CD8-positive, alpha-beta memory T cell (primary cell): ENCODE measurements at places on chromosomes 11 and 22. TPM values are rescaled to one million over a fixed set of nuclear protein-coding genes. Genes with fewer than 3 reads are reported as not detected.

Gene C22orf42
- not detected for polyA plus RNA-seq

Gene SCGB1A1
- polyA plus RNA-seq: not detected

Gene ZNF214
- polyA plus RNA-seq: not detected

Gene EMID1
- 0.31 TPM for polyA plus RNA-seq

Gene PAX6
- not detected for polyA plus RNA-seq

Gene HARBI1
- 12.9 TPM for polyA plus RNA-seq

Gene NLRP14
- not detected for polyA plus RNA-seq

Gene SLC22A6
- not detected for polyA plus RNA-seq

Gene CUL5
- polyA plus RNA-seq: 39.0 TPM

DNA sequence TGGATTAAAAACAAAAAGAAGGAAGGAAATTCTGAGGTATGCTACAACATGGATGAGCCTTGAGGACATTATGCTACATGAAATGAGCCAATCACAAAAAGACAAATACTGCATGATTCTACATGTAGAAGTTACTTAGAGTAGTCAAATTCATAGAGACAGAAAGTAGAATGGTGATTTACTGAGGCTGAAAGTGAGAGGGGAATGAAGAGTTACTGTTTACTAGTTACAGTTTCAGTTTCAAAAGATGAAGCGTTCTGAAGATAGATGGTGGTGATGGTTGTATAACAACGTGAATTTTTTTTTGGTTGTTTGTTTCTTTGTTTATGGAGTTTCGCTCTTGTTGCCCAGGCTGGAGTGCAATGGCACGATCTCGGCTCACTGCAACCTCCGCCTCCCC lies 9.5 kb downstream of the OR5P2 start:
- DNase-seq: no peak

DNA sequence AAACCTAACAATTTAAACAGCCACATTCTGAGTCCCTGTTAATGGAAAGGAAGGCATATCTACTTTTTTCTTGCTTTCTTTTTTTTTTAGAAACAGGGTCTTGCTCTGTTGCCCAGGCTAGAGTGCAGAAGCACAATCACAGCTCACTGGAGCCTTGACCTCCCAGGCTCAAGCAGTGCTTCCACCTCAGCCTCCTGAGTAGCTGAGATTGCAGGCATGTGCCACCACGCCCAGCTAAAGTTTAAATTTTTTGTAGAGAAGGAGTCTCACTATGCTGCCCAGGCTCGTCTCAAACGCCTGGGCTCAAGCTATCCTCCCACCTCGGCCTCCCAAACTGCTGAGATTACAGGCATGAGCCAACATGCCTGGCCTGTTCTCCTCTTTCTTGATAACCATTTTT lies 25.4 kb downstream of the ARFGAP3 start:
- no peak for DNase-seq

DNA sequence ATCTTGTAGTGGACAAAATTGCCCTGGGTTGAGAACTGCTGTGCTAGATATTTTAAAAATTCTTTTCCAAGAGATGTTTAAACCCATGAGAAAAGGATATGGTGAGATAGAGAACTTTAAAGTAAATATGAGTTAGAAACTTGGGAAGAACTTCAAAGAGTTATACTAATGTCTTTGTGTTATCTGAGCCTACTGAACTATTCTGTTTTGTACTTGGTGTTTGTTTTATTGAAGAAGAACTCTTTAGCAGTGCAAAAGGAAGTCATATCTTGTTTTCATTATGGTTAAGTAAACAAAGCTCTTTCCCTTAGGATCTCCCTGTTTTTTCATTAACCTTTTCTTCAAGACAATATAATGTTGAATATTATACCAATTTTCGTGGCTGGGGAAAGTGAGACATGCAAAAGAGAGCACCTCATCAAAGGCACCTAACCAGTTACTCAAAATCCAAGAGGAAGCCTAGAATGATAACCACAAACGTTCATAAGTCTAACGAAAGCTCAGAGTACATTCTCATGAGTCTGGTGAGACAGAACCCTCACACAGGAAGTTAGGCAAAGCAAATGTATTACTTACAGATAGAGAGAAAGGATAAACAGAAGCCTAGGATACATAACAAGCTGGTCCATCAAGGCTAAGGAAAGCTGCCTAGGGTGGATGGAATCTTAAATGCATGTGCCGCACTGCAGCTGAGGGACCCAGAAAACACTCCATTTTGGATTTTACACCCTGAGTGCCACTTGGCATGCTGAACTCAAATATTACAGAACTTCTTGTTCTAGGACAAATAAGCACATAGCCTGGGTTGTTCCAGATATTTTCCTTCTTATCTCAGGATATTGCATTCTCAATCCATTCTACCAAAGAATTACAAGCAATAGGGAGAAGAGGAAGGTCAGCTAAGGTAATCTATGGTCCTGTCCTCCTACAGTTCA lies 112.5 kb upstream of the ANO3 start:
- DNase-seq: no peak

- DNase-seq: no peak
Measured at GRCh38 chr22:28365371-28365770, 314.3 kb downstream of the TTC28 start.

DNA sequence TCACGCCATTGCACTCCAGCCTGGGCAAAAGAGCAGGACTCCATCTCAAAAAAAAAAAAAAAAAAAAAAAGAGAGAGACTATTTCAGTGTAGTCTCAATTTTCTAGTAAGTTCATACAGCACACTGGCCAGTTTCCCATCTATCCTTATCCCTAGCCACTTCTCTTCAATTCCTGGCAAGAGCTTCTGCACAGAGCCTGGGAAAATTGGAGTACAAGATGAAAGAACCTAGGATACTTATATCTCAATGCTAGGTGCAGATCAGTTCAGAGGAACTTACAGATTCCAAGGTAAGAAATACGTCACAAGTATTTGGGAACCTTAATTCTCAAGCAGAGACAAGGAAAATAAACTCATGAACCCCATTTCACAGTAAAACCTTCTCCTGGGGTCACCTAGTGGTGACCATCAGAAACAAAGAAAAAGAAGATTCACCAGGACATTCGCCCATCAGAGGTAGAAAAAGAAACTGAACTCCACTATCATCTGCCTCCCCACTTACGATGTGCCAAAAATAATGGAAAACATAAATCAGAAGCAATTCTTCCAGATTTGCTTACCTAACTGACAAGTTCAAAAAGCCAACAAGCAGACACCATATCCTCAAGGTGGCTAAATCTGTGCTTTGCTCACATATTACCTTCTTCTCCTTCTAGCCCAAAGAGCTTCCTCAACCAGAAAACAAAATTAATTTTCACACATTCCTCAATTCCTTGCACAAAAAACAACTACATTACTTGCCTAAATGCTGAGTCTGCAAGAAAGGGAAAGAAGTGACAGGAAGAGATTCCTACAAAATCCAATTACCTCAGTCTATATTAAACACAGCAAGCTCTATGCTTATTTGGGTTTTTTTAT lies 4.9 kb downstream of the DENND5A start:
- DNase-seq: no peak

DNA sequence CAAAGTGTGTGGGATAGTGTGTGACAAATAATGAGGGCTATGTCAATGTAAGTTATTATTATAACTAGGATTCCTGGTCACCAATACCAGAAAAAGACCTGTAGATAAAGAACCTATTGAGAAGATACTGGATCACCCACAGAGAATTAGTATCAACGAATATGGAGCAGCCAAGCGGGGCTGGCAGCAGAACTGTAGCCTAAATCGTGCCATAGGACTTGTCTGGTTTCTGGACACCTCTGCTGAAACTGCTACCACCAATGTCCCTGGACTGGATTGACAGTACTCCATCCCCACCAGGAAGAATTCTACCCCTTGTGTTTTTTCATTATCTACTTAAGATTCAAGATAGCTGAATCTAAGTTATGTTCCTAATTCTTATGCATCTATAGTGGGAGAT lies 30.3 kb upstream of the PAX6 start:
- DNase-seq: no peak

DNA sequence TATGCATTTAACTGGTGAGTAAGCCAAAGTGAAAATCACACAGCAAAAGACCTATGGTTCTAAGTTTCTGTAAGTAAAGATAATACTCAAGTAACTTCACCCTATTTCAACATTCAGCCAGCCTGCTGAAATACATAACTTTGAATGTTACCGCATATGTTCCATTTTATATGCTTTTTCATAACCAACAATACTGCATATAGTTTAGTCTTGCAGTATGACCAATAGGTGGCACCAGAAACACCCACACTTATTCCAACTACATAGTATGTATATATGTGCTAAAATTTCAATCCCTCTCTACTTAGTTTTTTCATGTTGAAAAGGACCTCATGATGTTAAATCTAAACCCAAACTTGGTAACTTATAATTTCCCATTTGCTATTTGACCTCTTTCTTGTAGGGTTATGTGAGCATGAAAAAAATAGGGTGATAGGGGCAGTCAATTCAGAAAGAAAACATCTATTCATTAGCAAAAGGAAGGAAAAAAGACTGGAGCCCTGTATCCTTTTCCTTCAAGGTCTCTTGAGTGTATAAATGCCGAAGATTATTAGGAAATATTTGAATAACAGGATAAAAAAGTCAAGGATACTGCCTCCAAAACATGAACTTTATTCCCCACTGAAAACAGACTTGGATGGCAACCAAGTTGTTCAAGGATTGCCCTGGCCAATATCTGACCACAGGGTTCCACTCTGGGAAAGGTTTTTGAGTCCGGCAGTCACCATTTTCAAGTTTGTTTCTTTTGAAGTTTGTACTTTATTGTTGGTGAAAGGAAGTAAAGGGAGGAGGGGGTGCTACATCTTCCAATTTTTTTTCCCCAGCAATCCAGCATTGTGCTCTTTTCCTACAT lies 23.8 kb upstream of the FZD4 start:
- no peak for DNase-seq

DNA sequence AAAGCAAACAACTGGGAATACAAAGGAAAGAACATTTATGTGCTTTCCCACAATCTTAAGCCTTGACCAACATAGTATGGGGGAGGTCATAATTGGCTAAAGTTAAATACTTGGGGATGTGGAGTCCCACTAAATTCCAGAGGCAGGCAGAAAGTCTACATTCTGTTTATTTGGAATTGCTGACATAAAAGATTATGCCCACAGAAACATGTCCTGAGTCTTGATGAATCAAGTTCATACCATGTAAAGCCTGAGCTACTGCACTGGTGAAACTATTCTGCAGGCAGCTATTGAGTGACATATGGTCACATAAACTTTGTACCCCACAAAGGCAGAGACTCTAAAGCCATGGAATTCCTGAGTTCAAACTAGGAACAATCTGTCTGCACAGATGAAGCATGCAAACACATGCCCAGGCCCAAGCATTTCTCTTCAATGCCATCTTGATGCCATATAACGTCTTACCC lies 69.9 kb upstream of the CHRM4 start:
- DNase-seq: no peak

DNA sequence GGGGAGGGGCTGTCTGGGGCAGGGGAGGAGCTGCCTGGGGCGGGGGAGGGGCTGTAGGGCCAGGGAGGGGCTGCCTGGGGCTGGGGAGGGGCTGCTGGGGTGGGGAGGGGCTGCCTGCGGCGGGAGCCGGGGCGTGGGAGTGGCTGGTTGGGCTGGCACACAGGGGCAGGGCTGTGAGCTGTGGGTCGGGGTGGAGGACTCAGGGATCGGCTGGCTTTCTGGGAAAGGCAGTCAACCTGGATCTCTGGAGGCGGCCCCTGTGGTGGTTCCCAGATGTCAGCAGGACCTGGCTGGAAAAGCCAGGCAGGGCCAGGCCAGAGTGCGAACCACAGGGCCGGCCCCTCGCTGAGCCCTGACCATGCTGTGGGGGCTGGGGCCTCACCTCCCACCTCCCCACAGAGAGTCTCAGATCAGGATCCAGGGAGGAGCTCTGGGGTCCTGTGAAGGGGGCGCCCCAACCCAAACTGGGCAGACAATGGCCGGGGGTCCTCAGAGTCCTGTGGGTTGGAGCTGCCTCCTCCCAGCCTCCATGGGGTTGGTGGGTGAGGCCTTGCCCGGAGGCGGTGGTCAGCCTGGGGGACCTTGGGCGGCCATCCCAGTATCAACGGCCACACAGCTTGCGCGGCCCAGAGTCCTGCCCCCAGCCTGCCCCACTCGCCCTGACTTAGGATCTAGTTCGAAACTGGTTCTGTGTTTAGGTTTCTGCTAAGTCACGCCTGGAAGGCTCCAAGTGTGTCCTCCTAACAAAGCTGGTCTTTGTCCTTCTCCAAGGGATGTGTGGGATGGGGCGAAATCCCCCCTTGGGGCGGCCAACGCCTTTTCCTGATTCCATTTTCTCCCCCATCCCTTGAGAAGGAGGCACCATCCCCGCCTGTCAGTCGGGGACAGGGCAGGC lies 1.9 kb downstream of the MUC5B start:
- no peak for DNase-seq

DNA sequence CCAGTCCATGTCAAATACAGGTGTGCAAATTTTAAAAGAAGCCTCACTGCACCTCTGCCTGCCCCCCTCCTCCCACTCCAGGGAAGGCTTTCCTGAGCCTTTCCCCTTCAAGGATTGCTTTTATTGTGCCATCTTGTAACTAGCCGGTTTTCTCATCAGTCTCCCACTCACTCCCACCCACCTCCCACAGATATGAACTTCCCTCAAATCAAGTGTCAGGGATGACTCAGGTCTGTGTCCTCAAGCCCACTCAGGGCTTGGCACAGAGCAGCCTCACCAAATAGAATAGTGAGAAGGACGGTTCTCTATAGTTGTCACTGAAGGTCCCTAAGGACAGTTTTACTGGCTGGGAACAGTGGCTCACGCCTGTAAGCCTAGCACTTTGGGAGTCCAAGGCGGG lies 43.0 kb downstream of the THAP12 start:
- no peak for DNase-seq

GRCh38 chr11:127130321-127130720 lies 129.8 kb upstream of the KIRREL3 start:
- DNase-seq: no peak

DNA sequence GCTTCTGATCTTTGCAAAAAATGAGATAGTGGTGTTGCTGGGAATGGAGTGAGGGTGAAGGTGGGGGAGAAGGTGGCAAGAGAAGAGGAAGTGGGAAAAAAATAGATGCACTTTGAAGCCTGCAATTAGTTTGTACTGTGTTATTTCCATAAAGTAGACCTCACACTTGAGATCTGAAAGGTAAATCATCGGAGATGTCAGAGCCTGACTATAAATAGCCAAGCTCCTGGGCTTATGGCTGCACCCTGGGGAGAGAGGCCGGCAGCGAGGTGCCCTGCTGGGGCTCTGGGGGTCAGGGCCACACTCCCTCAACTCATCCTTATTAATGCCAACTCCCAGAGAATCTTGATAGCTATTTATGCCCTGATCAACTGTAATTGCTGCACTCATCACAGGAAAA lies 134.4 kb downstream of the NXPE2 start:
- DNase-seq: no peak

GRCh38 chr11:102920118-102920684 lies 35.3 kb downstream of the MMP13 start:
- DNase-seq: no peak

- DNase-seq: no peak
Measured at GRCh38 chr11:125239585-125240560, 75.3 kb downstream of the PKNOX2 start.

DNA sequence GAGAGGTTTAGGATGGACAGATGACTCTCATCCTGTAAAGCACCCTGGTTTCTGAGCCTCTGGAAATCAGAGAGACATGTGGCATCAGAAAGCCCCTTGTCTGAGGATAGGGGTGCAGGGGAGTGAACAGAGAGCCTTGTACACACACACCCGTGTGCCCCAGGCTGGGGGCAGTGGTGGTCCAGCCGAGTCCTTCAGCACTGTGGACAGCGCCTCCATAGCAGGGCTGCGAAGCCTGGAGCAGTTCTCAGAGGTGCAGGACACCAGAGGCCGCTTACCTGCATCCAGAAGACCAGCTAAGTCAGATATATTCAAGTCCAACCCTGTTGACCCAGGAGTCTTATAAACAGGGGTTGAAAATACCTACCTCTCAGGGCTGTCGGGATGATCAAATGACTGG lies 11.5 kb upstream of the IGSF9B start:
- no peak for DNase-seq
